Brain pericyte (primary cell): ENCODE measurements at places on chromosomes 11 and 22.

- no peak for DNase-seq
Observed at GRCh38 chr11:36048496-36049247, 104.8 kb downstream of the LDLRAD3 start.

DNA sequence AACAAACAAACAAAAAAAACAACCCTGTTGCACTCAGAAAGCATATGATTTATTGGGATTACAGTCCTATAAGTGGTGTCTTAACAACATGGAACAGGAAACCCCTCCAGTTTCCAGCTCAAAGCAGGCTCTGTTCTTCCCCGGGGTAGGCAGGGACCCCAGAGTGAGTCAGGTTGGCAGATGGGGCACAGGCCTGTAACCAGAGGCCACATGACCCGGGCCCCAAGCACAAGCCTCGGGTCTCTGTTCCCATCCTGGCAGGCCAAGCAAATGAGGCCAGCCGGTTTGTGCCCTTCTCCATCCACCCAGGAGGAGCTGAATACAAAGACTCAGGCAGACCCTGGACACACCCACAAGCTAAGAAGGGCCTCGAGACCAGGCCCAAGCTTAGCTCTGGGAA is 75.8 kb downstream of the NAT10 start:
- no peak for DNase-seq

- no peak for DNase-seq
Observed at GRCh38 chr22:30429887-30430286, 4.3 kb downstream of the MTFP1 start.

GRCh38 chr22:45077286-45077685 is 67.5 kb upstream of the PHF21B start:
- DNase-seq = no peak

DNA sequence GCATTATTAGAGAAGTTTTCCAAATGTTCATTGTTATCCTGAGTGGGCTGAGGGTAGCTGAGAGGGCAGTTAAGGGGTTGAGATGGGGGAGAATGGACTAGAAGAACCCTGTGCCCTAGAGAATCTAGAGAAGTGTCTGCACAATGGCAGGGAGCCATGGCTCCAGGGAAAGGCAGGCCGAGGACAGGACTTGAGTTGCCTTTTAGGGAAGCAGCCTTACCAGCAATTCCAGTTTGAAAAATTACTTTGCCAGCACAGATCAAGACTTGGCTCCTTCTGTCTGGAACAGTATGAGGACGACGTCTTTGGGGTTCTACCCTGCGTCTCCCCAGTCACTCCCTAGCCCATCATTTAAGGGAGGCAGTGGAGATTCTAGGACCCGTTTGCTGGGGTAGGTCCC is 25.7 kb upstream of the MICAL3 start:
- no peak for DNase-seq

DNA sequence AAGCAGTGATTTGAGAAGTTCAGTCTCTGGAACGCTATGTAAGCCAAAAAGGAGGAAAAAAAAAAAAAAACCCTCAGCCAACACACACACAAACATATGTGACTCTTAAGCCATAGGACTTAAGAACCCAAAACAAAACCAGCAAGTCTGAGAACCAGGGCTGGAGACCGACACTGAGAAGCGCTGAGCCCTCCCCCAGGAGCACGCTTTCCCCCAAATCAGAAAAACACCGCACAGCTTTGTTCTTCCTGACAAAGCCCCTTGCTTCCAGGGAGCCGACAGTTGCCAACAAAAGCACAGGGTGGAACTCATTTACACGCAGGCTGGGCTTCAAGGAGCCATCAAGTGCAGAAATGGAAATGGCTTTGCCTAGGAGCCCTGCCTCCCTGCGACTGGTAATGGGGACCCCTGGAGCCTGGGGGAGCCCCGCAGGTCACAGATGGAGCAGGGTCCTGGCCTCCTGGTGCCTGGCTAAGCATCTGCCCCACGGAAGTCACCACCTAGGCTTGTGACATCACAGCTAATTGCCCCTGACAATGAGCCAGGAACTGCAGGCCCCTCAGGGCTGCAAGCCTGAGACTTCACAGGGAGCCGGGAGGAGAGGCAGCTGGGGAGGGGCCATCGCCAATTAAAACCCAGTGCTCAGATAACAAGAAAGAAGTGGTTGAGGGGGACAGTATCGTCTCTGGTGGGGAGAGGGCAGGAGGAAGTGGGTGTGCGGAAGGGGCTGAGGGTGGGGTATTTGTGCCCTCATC is 66.9 kb downstream of the NFAM1 start:
- DNase-seq = no peak
